Foreskin keratinocyte (primary cell): ENCODE measurements at places on chromosomes 16 and 17. TPM values are rescaled to one million over a fixed set of nuclear protein-coding genes. Genes with fewer than 3 reads are reported as not detected.

GRCh38 chr17:49523706-49524472, 28.8 kb downstream of the NGFR start:
- DNase-seq = peak; percentile 88

CCL8 gene
- total RNA-seq = not detected in 2 replicates

MMP25 gene
- total RNA-seq = 0.35 and 1.8 TPM in 2 replicates

INCA1 gene
- 0.14 TPM in 2 replicates for total RNA-seq

DNA sequence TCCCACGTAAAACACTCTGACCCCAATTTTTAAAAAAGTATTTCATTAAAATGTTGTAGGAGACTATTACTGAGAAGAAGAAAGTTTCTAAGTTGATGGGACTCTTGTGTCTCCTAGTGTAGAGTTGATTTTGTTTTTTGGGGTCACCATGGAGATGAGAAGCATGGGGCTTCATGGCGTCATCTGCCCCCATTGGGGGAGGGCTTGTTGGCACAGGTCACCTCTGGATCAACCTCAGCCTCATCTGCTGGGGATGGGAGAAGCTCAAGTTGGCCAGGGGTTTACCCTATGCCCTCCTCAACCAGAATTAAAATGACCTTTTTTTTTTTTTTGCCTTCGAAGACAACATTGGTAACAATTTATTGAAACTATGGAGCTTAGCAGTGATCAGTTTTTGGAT, 28.3 kb downstream of the MSI2 start:
- no peak for DNase-seq

DNA sequence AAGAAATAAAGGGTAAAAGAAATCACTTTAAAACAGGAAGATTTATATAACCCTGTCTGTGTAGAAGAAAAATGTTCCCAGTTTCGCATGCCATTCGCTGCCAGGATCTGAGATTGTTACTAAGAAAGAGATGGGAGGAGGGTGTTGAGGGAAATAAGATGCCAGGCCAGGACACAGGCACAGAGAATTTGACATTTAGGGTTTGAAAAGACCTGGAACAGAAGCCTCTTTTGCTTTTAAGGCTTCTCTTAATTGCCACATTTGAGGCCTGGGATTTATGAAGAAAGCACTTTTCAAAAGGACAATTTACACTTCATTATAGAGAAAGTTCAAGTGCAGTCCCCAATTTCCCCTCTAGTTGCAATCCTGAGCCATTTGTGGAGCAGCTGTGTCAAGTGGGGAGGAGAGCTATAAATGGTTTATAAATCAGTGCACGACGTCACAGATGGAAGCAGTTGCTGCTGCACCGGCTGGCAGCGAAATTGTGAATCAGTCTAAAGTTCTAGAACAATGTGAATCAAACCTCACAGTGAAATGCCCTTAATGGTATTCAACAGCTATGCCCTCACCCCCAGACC, 26.5 kb upstream of the C16orf87 start:
- peak; percentile 51 for DNase-seq

DNA sequence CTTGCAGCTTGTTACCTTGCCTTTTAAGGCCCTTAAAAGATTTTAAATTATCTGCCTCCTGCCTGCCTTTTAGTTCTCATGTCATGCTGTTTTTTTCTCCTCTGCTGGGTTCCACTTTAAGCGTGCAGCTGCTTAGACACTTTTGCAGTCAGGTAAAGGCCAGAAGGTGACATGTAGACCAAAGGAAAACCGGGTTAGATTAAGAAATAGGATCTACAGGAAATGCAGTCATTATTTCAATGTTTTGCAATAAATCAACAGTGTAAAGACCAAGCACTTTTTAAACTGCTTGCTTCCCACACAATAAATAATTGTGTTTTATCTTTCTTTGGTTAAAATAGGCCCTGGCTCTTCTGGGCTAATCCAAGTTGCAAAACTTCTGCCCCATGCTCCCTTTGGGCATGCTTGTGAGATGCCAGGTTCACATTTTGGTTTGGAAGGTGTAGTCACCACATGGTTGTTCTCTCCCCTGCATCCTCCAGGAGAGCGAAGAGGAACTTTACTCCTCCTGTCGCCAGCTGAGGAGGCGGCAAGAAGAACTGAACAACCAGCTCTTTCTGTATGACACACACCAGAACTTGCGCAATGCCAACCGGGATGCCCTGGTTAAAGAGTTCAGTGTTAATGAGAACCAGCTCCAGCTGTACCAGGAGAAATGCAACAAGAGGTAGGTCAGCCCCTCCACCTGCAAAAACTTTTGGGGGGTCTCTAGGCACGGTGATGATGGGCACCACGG, 54.9 kb downstream of the SDR42E1 start:
- peak; percentile 31 for DNase-seq

GRCh38 chr17:82246365-82247181, 17.7 kb downstream of the SLC16A3 start:
- peak; percentile 91 for DNase-seq

WFDC1 gene
- not detected in 2 replicates for total RNA-seq

- no peak for DNase-seq
These were observed 135.2 kb upstream of the CPHXL start for GRCh38 chr16:75861311-75862097.

GRCh38 chr17:76742958-76743357, 5.0 kb downstream of the MFSD11 start:
- DNase-seq = no peak

GRCh38 chr16:50046853-50047252, 18.9 kb upstream of the HEATR3 start:
- no peak for DNase-seq

- no peak for DNase-seq
These were observed 312.7 kb upstream of the KCNJ16 start for GRCh38 chr17:69762359-69762758.

DNA sequence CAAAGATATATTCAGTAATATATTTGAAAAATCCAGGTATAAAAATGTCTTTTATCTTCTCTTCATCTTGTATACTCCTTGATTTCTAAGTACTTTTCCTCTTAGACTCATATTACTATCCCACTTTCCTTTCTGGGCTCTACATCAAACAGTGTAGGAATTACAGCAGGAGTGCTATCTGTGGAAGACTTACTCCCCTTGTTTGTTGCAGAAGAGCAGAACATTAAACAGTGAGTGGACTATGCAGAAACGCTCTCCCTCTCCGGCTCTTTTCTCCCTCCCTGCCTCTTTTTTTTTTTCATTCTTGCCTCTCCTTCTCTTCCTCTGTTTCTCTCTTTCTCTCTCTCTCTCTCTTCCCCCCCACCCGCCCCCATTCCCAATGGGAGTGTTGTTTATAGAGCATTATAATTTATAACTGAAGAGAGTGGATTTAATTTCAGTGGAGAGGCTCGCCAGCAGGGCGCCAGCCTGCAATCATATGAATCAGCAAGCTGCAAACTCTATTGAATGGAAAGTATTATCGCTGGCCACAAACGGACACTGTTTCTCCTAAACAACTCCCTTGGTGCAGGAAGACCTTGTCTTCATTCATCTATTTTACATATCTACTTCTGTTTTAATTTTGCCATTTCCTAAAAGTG, 242.3 kb upstream of the TBX2 start:
- no peak for DNase-seq
